ENCODE measurements at places on chromosomes 5 and 9.

GRCh38 chr5:146645342-146645741 is 129.4 kb upstream of the GPR151 start:
- H3K4me1 ChIP-seq, result no peaks in the 10 kb centered on the region
- no peaks in the 10 kb centered on the region for H3K27me3 ChIP-seq
- H3K36me3 ChIP-seq, result no peaks in the 10 kb centered on the region
- DNase-seq, result no peak
- H3K27ac ChIP-seq, result no peak overlapping the region

GRCh38 chr5:35988529-35988928 is 2.7 kb downstream of the UGT3A1 start:
- 0 out of 2 replicates have a peak, but pooled peaks cover 1% of the 10 kb centered on the region for H3K4me1 ChIP-seq
- H3K4me3 ChIP-seq, result no peak overlapping the region
- no peak for DNase-seq
- H3K36me3 ChIP-seq, result no peaks in the 10 kb centered on the region
- no peaks in the 10 kb centered on the region for H3K27me3 ChIP-seq

- DNase-seq, result no peak
- no peak overlapping the region for H3K4me3 ChIP-seq
- H3K4me1 ChIP-seq, result no peaks in the 10 kb centered on the region
- peaks cover 3% of the 10 kb centered on the region for H3K36me3 ChIP-seq
- no peaks in the 10 kb centered on the region for H3K27me3 ChIP-seq
These were observed 41.6 kb downstream of the FOCAD start for GRCh38 chr9:20725675-20726074.

DNA sequence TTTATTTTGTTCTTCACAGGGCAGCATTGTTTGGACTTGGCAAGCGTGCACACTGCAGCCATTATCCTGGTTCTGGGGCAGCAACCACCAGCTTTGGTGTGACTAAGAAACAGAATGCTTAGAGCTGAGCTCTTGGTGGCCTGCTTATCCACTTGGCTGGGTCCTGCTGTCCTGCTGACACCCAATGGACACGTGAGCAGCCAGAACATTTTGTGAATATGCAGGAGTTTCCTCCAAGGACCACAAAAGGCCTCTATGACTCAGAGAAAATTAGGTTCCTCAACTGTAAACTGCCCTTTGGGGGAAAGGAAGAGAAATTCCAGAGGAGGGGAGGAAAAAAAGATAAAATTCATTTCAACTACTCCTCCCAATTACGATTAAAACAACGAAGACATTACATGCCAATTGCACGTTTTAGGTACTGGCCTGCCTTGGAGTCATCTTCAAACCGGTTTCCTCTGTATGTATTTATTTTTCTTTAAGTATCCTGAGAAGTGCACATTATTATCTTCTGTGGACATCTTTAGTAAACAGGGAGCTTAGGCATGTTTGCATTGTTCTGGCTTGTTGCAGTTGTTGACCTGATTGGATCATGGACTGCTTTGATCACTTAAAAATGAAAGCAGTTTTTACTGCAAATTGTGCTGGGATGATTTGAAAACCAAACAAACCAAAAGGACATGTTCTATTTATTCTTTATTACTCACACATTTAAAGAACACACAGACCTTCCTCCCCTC is 82.3 kb upstream of the TLE4 start:
- H3K4me3 ChIP-seq, result no peak overlapping the region
- H3K27me3 ChIP-seq, result no peaks in the 10 kb centered on the region
- H3K36me3 ChIP-seq, result no peaks in the 10 kb centered on the region

DNA sequence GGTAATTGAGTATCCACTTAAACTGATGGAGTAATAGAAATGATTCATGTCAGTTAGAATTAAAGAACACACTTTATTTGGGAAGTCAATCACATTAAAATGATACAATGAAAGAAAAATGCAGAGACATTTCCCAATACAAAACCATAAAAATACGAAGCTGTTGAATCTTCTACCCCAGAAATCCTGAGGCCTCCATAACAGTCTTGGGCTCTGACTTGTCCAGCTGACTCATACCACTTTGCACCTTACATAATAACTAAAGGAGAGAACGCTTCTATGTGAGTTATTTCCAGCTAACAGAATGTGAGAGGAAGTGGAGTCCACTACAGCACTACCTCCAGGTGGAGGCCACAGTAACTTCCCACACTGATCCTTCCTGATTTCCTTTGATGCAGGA is 305.0 kb downstream of the MRPS30 start:
- no peak overlapping the region for H3K4me3 ChIP-seq
- H3K36me3 ChIP-seq, result peaks cover 4% of the 10 kb centered on the region
- no peak for DNase-seq
- H3K4me1 ChIP-seq, result peaks cover 3% of the 10 kb centered on the region

DNA sequence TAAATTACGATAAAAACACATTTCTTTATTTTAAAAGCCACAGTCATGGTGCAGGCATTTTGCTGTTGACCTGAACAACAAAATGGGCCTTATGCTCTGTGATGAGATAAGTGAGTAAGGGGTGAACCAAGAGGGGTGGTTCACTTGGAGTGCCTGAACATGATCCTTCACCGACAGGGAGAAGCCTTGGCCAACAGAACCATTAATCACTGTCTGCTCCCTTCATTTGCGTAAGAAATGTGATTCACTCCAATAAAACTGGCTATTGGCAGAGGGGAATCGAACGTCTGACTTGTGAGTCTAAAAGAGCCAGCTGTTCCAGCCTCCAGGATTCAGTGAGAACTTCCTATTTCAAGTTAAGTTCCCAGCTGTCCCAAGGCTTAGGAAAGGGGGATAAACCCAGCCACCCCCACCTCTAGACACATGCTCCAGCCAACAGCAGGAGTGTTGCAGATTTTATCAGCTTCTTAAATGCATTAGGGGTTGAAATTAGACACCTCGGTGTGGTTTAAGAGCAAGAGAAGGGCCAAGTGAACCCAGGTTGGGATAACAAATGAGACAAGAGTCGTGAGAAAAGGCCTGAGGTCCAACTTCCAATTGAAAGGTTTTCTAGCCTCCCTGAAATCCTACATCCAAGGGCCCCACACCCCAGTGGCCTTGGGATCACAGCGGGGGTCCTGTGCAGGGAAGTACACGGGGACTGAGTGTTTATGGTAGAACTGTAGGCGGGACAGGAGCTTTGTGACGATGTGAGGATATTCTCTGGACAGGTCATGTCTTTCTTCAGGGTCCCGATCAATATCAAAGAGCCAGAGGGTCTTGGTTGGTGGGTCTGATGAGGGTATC is 131.4 kb upstream of the LHFPL2 start:
- no peak overlapping the region for H3K4me3 ChIP-seq
- no peak overlapping the region for H3K27ac ChIP-seq
- no peaks in the 10 kb centered on the region for H3K36me3 ChIP-seq
- H3K4me1 ChIP-seq, result no peaks in the 10 kb centered on the region

- no peaks in the 10 kb centered on the region for H3K27me3 ChIP-seq
- DNase-seq, result no peak
- H3K36me3 ChIP-seq, result no peaks in the 10 kb centered on the region
- H3K27ac ChIP-seq, result no peak overlapping the region
These were observed 4.7 kb downstream of the CXXC5 start for GRCh38 chr5:139652788-139653241.

- H3K27ac ChIP-seq, result no peak overlapping the region
- H3K27me3 ChIP-seq, result no peaks in the 10 kb centered on the region
- DNase-seq, result peak; percentile 60
- no peaks in the 10 kb centered on the region for H3K4me1 ChIP-seq
These were observed 18.9 kb downstream of the MARCHF11 start for GRCh38 chr5:16160706-16161105.

DNA sequence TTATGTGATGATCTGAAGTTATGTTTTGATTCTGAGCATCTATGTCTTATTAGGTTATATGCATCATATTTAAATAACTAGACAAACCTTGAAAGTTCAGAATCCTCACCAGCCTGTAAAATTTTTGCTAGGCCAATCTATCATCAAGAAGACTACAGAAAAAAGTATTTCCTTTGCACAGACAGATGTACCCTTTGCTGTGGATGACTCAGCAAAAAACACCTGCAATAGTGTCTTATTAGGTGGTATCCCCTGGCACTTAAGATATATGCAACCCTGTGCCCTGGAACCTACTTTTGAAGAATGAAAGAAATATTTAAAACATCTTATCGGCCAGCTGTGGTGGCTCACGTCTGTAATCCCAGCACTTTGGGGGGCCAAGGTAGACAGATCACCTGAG is 130.6 kb downstream of the SLF1 start:
- DNase-seq, result no peak
